ENCODE measurements at places on chromosomes 5 and 9. TPM values are rescaled to one million over a fixed set of nuclear protein-coding genes. Genes with fewer than 3 reads are reported as not detected.

Gene HTR1A
- total RNA-seq: not detected

Gene COL5A1
- 44.7 TPM for total RNA-seq

Gene MOB3B
- 0.65 TPM for total RNA-seq

Gene SLC36A3
- total RNA-seq: not detected

Gene KIF12
- total RNA-seq: 0.10 TPM

Gene PALM2AKAP2
- total RNA-seq: under 0.01 TPM

All from vein endothelial cell (primary cell).